Substantia nigra (tissue), 51 donors: ENCODE measurements at places on chromosomes 1 and 21.

- no peak for DNase-seq
These were observed 84.2 kb downstream of the SPATA46 start for GRCh38 chr1:162292422-162292849.

DNA sequence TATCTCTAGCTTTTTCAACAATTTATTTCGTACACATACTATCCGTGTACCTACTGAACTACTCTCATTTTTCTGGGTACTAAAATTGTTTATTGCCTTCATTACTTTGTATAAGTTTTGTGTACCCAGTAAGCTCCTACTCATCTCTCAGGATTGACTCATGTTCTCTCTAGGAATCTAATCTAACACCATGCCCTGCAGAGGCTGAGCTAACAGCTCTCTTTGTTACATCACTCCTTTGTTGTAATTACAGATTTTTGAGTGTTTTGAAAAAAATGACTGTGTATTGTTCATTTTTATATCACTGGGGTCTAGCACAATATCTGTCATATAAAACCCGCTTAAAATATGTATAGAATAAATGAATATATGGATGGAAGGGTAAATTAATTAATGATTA is 167.1 kb downstream of the ATP6V1G3 start:
- DNase-seq = no peak

DNA sequence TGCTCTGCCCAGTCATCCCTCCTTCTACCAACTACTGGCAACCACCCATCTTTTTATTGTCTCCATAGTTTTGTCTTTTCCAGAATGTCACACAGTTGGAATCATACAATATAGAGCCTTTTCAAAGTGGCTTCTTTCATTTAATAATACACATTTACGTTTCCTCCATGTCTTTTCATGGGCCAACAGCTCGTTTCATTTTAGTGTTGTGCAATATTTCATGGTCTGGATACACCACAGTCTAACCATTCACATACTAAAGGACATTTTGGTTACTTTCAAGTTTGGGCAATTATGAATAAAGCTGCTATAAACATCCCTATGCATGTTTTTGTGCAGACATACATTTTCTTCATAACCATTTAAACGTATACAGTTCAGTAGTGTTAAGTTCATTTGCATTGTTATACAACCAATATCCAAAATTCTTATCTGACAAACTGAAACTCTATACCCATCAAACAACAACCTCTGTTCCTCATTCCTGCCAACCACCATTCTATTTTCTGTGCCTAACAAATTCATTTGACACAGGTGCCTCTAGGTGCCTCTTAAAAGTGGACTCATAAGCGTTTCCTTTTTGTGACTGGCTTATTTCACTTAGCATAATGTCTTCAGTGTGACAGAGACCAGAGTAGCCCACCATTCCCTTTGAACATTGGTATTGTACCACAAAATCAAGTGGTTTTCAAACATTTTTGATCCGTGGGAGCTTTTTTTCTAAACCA is 138.1 kb downstream of the NR5A2 start:
- DNase-seq = no peak

DNA sequence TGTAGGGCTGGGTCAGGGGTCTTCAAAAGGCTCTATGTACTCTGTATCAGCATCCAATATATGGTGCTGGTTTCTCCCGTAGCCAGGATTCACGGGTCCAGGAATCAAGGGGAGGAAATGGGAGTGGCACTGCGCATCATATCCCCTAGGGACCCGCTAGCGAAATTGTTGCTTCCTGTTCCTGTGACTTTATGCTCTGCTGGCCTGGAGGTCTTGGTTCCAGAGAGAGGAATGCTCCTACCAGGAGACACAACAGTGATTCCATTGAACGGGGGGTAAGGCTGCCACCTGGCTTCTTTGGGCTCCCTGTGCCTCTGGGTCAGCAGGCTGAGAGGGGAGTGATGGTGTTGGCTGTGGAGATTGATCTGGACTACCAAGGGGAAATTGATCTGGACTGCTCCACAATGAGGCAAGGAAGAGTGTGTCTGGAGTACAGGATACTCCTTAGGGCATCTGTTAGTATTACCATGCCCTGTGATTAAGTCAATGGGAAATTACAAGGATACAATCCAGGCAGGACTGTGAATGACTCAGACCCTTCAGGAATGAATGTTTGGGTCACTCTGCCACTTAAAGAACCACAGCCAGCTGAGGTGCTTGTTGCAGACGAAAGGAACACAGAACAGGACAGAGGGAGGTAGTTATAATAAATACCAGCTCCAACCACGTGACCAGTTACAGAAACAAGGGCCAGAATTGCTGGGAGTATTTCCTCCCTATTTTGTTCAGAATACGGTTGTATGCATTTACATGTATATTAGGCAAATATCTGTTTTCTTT is 10.2 kb downstream of the SPSB1 start:
- no peak for DNase-seq

DNA sequence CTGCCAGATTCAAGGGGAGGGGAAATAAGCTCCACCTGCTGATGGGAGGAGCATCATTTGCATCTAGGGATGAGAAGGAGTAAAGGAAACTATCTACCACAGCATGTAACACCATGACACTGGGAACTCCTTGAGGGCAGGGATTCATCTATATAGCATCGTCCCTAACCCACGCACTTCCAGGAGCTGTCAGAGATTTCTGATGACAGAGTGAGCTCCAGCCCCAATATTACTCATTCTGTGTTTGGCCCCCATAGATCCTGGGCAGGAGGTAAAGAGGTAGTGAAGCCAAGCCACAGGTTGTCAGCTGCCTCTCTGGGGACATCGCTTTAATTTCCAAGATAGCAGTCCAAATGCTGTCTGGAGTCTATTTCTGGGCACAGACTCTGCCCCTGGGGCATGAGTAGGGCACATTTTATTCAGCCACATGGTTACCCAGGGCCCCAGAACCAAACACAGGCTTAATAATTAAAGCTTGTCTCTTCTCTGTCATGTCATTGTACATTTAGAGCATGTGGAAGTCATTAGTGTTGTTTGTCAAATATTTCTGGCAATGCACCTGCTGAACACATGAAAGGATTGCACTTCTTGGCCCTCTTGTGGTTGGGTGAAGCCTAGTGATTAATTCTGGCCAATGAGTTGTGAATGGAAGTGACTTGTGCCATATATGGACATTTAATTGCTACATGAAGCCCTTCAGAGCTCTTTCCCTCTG is 105.9 kb upstream of the POU3F1 start:
- no peak for DNase-seq

DNA sequence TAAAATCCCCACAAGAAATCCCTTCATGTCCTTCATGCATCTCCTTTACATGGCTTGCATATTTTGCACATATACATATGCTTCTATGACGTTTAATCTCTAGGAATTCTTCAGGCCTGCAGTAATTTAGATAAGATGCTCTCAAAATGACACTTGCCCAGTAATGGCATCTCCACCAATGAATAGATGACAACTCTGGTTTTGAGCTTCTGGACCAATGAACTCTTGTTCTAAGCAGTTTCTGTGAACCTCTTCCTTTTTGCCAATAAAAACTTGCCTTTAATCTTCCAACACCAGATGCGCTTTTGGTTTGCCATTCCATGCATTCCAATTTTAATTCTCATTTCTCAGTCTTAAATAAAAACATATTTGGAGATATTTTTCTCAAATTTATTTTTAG is 189.8 kb upstream of the OLFM3 start:
- no peak for DNase-seq

- no peak for DNase-seq
These were observed 53.2 kb downstream of the RNF187 start for GRCh38 chr1:228540161-228540917.

DNA sequence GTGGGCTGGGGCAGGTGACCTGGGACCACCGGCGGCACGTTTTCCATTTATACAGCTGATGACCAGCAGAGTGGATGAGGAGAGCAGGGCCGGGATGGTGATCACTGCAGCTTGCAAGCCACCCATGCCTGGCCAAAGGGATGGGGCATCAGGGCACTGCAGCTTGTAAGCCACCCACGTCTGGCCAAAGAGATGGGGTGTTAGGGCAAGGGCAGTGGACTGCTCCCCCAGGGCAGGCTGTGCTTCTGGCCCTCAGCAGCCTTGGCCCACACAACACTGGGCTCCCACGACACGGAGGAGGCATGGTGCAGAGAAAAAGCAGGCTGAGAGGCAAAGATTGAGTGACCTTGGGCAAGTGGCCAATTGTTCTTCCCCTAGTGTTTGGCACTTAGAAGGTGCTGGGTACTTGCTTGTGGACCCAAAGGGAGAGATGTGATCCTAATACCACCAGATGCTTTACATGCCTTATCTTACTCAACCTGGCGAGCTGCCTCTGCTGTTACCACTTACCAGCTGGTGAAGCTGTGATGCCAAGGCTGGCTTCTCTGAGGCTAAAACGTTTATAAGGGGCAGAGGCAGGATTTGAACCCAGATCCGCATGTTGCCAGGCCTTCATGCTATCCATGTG is 48.3 kb downstream of the TRIM62 start:
- DNase-seq = no peak

- no peak for DNase-seq
These were observed 28.0 kb downstream of the NUAK2 start for GRCh38 chr1:205293350-205294074.

DNA sequence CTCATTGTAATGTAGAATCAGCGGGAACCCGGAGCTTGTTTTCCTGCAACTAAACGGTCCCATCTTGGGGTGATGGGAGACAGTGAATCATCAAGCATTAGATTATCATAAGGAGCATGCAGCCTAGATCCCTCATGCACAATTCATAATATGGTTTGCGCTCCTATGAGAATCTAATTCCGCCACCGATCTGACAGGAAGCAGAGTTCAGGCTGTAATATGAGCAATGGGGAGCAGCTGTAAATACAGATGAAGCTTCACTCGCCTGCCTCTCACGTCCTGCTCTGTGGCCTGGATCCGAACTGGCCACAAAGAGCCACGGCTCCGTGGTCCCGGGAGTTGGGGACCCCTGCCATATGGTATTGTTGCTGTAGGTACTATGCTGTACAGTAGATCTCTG is 1.6 kb downstream of the IFI44 start:
- no peak for DNase-seq

- DNase-seq = peak; percentile 45
These were observed 9.8 kb upstream of the CDC20 start for GRCh38 chr1:43348809-43349593.

DNA sequence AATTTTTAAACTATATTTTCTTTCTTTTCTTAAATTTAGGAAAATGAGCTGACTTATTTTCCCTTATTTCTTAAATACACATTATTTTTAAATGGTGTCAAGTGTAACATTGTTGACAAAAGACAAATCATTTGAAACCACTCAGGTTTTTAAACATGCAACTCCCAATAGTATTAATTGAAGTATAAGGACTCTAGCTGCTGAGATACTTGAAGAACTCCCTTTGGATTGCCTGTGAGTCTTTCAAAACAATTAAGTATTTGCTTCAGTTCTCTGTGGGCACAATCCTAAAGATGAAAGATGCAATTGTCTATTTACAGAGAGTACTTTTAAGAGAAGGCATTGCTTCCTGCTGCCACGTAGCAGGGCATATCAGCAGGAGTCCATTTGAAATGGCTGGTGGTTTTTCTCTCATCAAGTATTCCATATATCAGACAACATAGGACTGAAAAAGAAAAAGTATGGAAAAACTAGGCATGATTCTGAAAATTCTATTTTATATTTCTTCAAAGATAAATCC is 373.4 kb downstream of the NEGR1 start:
- DNase-seq = no peak

DNA sequence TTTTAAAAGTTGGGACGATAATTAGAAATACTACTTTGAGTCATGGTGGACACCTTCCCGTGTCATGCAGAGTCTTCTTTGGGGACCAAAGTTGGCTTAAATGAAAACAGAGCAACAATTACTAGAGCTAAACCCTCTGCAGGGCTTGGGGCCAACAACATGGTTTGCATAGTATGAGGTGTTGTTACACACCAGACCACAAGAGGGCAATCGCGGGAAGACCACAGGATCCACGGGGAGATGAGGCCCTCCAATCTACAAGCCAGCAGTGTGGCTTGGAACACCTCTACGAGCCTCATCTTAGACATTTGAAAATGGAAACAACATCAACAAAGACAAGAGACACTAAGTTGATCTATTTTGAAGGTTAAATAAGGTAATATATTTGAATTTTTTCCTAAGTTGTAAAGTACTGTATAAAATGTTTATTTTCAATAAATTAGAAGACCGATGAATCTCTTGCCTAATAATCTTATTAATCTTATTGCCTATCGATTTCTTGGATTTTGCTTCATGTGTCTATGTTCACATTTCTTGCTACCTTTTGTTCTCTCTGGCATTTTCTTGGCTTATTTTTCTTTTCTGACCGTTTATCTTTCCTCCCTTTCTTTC is 8.2 kb upstream of the SMCP start:
- peak; percentile 60 for DNase-seq

GRCh38 chr1:115185336-115185735 is 96.0 kb upstream of the TSPAN2 start:
- no peak for DNase-seq

- no peak for DNase-seq
These were observed 26.8 kb upstream of the HSD3B1 start for GRCh38 chr1:119480175-119480574.

DNA sequence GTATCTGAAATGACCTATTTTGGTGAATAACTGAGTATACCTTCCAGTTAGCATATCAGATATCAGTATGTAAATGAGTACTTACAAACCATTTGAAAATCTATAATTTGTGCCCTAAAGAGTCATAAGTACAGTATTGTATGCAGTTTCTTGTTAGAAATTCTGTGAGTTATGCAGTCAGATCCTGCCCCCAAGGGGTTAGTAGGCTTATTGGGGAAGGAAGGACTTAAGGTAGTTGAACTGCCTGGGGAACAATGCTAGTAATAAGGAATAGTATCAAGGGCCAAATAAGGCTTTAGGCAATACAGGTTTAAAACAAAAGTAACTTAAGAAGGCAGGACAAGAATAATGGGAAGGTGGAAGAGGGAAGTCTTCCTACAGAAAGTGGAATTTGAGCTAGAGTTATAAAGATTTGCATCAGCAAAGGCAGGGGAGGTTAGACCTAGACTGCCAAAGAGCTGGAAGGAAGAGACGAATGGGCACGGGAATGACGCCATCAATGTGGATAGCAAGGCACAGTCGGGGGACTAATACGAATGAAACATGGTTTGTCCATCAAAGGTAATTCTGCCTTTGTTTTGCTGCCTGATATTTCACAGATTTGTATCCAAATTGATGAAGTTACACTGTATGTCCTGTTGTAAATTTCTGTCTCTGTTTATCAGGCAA is 182.9 kb upstream of the DPYD start:
- DNase-seq = no peak

- DNase-seq = no peak
These were observed 12.4 kb downstream of the HOOK1 start for GRCh38 chr1:59827055-59827643.
